ENCODE measurements at places on chromosomes 13 and 19. TPM values are rescaled to one million over a fixed set of nuclear protein-coding genes. Genes with fewer than 3 reads are reported as not detected.

The KLK3 gene
- total RNA-seq: not detected

The FAM124A gene
- total RNA-seq: 0.12 TPM

- DNase-seq: peak; percentile 25
These were observed 101.4 kb downstream of the STK24 start for GRCh38 chr13:98475522-98475921.

DNA sequence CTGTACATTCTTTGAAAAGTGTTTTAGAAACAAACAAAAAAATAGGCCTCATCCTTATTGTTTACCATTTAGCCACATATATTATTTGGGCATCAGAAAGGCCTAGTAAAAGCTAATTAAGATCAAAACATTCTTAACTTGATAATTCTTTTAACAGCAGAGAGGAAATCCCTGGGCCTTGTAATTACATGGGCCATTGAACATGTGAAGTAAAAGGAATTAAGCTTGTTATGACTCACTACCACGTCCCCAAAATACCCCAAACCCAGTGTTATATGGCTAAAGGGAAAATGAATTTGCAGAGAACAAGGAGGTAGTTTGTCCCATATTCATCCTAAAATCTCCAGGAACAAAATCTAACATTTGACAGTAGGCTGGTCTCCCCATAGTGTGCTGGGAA lies 439.8 kb downstream of the ITGBL1 start:
- DNase-seq: no peak

- no peak for DNase-seq
These were observed 10.5 kb downstream of the CYTH2 start for GRCh38 chr19:48479686-48480085.

DNA sequence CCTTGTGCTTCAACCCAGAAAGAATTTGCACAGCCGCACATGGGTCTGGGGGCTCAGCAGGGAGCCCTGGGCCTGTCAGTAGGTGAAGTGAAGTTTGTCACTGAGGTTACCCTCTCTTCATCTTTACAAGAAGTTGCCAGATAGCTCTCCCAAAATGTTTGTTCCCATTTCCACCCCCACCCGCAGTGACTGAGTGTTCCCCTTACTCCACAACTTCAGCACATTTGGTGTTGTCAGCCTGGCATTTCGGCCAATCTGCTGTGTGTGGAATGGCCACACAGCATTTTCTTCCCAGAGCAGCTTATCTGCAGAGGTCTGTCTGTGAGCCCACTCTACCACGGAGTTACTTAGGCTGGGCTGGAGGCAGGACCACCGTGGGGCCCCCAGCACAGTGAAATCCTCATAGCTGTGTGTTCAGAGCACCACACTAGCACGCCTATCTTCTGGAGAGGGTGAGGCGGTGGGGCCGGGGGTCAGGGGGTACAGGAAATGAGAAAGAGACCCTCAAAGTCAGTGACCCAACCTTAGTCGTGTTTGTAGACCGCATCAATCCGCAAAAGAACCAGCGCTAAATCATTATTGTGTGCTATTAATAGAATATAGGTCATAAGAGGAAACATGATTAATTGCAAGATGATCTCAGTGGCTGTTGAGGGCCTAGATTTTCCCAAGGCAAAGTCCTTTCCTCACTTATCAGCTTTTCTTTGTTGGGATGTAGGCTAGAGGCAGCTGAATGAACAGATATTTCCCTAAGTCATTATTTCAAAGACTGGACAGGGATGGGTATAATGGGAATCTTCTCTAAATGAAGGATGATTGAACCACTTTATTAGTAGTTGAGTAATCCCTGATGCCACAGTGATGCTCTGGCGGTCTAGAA lies 116.0 kb downstream of the SIPA1L3 start:
- DNase-seq: no peak

DNA sequence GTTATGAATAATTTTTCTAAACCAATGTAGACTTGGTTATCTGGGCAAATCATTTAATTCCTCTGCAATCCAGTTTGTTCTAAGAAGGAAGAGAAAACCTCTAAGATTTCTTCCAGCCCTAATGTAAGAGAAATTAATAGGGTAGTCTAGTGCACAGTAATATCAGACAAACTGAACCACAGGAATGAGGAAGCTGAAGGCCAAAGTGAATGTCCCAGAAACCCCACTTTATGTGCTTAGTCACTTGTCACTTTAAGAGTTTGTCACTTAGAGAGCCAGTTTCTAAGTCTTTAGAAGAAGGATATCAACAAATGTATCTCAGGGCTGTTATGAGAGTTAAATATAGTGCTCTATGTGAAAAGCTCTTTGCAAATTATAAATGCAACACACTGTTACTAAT lies 750.6 kb downstream of the DIAPH3 start:
- peak; percentile 0 for DNase-seq

- DNase-seq: no peak
These were observed 961.9 kb downstream of the DIAPH3 start for GRCh38 chr13:59201841-59202240.

DNA sequence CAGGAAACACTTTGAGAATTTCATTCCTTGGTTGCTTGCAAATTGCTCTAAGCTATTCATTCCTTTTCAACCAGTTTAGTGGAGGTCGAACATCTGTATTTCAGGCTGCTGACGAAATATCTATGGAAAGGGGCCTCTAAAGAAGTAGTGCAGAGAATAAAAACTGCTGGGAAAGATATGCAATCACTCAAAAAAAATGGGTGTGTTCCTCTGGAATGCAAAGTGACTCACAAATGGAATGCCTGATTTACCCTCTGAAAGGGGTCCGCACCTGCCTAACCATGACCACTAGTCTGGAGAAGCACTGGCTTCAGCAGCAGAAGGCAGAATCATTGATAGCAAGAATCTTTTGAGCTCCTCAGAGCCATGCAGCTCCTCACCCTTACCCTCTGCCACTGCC lies 129.4 kb downstream of the PCDH9 start:
- no peak for DNase-seq

DNA sequence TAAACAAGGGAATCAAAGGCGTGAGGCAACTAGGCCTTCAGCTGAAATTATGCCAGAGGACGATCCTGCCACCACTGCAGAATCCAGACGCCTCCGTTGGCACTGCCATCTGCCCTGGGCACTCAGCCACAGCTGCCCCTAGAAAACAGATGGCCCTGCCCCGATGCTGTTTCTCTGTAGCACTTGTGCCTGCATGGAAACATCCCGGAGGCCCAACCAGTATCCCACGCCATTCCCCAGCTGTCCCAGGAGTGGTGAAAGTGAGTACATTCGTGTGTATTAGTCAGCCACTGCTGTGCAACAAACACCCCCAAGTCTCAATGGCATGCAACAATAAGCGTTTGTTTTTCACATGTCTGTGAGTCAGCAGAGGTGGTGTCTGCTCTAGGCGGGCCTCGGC lies 8.9 kb upstream of the CRTC1 start:
- no peak for DNase-seq
